Adrenal gland (tissue), 19 donors: ENCODE measurements at places on chromosomes 3 and 15.

GRCh38 chr15:27410996-27411605 is 440.1 kb downstream of the GABRG3 start:
- H3K27me3 ChIP-seq, result no peaks in the 10 kb centered on the region
- no peak overlapping the region for H3K27ac ChIP-seq
- no peaks in the 10 kb centered on the region for H3K36me3 ChIP-seq
- DNase-seq, result no peak
- no peak overlapping the region for H3K4me3 ChIP-seq

DNA sequence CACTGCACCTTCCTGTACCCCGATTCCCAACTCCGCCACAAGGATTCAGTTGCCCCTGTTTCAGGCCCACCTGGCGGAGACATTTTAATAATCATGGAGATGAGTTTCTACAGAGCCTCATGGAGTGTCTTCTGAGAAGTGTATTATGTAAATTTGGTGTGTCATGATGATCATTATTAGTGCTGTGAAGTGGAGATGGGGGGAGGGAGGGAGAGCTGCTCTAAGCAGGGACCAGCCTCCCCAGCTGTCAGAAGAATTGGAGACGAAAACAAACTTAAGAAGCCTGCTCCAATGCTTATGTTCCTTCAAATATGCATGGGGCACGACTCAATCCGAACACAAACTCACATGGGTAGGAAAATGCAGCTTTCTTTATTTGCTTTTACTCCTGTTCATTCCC is 127.8 kb downstream of the EPHB1 start:
- DNase-seq, result no peak
- no peaks in the 10 kb centered on the region for H3K4me1 ChIP-seq
- H3K36me3 ChIP-seq, result no peaks in the 10 kb centered on the region
- no peaks in the 10 kb centered on the region for H3K27me3 ChIP-seq

GRCh38 chr3:32127219-32127826 is 20.9 kb downstream of the GPD1L start:
- no peak overlapping the region for H3K27ac ChIP-seq
- H3K4me1 ChIP-seq, result peaks cover 27% of the 10 kb centered on the region
- no peaks in the 10 kb centered on the region for H3K36me3 ChIP-seq
- DNase-seq, result no peak

- H3K27ac ChIP-seq, result no peak overlapping the region
- H3K27me3 ChIP-seq, result no peaks in the 10 kb centered on the region
- no peak overlapping the region for H3K4me3 ChIP-seq
- no peaks in the 10 kb centered on the region for H3K4me1 ChIP-seq
- DNase-seq, result no peak
Measured at GRCh38 chr15:100772478-100772877, 107.2 kb upstream of the ALDH1A3 start.

DNA sequence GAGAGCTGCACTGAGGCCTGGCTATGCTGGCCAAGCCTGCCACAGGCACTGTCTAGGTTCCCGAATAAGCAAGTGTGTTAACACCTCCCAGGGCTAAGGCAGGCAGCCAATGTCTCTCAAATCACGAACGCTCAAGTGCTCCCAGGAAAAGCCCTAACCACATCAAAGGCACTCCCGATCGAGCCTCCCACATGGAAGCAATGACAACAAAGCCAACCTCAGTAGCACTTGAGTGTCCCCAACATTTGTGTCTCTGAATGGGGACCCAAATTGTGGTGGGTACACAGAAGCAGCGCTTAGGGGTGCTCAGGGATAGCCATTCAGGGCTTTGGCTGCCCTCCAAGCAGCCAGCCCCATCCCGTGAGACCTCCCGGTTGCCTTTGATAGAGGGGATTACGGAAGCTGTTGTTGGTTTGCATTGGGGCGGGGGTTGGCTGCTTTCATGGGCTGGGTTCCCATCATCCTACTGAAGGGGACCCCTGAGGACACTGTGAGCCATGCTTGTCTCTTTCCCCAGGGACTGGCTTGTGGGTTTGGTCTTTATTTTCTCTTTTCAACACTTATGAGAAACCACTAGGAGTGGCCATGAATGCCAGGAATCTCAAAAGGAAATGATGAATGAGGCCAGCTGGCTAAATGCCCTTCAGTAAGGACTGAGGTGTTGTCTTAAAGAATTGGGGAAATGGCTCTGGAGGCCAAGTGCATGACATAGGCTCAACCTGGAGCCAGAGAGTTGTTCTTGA is 234.1 kb upstream of the FEZF2 start:
- no peaks in the 10 kb centered on the region for H3K4me1 ChIP-seq
- DNase-seq, result no peak
- H3K27ac ChIP-seq, result no peak overlapping the region
- H3K36me3 ChIP-seq, result no peaks in the 10 kb centered on the region

DNA sequence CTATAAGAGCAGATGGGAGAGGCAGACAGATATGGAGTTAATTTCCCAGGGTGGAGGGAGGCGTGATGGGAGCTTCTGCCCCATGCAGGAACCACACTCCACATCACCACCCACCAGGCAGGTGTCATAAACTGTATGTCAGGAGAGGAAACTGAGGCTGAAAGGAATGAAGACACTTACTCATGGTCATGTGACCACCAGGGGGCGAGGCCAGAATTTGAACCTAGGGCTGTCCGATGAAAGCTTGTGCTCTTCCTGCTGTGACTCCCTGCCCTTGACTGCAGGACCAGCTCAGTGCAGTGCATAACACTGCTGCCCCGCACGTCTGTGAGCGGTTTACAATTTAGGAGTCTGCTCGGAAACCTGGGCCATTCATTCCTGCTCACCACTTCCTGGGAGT is 28.8 kb downstream of the NUP210 start:
- no peaks in the 10 kb centered on the region for H3K36me3 ChIP-seq
- no peaks in the 10 kb centered on the region for H3K27me3 ChIP-seq
- H3K4me3 ChIP-seq, result no peak overlapping the region
- H3K4me1 ChIP-seq, result no peaks in the 10 kb centered on the region
- DNase-seq, result no peak

GRCh38 chr3:141862279-141862816 is 14.1 kb upstream of the ATP1B3 start:
- H3K4me1 ChIP-seq, result peaks cover 21% of the 10 kb centered on the region
- no peaks in the 10 kb centered on the region for H3K27me3 ChIP-seq
- no peak overlapping the region for H3K4me3 ChIP-seq

DNA sequence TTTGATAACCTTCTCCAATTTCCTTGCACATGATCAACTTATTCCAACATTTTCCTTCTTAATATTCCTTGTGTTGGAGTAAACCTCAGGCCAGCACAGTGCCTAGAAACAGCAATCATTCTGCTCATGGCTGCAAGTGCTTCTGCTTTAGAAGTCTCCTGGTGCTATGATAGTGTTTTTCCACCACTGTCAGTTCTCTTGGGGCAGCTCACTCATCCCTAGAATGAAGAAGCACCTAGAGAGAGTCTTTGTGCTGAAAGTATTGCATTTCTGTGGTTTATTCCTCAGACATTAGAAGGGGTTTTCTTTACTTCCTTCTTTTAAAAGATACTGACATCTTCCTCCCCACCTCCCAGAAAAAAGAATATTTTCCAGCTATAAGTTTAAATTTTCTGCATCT is 183.5 kb downstream of the RYR3 start:
- H3K36me3 ChIP-seq, result no peaks in the 10 kb centered on the region
- no peak overlapping the region for H3K4me3 ChIP-seq
- no peaks in the 10 kb centered on the region for H3K4me1 ChIP-seq
- H3K27ac ChIP-seq, result no peak overlapping the region
- no peak for DNase-seq

GRCh38 chr3:169811631-169812331 is 889 bp upstream of the LRRIQ4 start:
- H3K27ac ChIP-seq, result no peak overlapping the region
- H3K27me3 ChIP-seq, result no peaks in the 10 kb centered on the region
- no peaks in the 10 kb centered on the region for H3K36me3 ChIP-seq
- peaks cover 3% of the 10 kb centered on the region for H3K4me1 ChIP-seq
- no peak for DNase-seq
- H3K4me3 ChIP-seq, result peak overlapping the region; percentile 59

DNA sequence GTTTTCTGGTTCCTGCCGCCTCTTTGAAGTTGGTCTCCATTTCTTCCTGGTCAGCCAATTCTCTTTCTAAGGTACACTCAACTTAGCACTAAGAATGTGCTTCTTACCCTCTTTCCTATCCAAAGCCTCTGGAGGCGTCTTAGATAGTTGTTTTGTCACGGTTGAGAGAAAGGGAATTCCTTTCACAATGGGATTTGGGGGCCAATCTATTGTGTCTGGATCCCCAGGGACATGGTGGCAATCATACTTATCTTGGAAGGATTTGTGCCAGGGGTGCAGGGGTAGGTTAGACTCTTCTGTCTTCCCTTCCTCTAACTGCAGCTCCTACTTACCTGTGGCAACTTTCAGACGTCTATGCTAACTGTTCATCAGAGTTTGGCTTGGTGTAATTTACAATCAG is 287.1 kb downstream of the SOX2 start:
- H3K36me3 ChIP-seq, result no peaks in the 10 kb centered on the region
- no peak overlapping the region for H3K27ac ChIP-seq
- H3K4me3 ChIP-seq, result no peak overlapping the region
- H3K27me3 ChIP-seq, result no peaks in the 10 kb centered on the region
